ENCODE measurements at places on chromosomes 6 and 20. TPM values are rescaled to one million over a fixed set of nuclear protein-coding genes. Genes with fewer than 3 reads are reported as not detected.

The KCNG1 gene
- 4.9 TPM for total RNA-seq

DNA sequence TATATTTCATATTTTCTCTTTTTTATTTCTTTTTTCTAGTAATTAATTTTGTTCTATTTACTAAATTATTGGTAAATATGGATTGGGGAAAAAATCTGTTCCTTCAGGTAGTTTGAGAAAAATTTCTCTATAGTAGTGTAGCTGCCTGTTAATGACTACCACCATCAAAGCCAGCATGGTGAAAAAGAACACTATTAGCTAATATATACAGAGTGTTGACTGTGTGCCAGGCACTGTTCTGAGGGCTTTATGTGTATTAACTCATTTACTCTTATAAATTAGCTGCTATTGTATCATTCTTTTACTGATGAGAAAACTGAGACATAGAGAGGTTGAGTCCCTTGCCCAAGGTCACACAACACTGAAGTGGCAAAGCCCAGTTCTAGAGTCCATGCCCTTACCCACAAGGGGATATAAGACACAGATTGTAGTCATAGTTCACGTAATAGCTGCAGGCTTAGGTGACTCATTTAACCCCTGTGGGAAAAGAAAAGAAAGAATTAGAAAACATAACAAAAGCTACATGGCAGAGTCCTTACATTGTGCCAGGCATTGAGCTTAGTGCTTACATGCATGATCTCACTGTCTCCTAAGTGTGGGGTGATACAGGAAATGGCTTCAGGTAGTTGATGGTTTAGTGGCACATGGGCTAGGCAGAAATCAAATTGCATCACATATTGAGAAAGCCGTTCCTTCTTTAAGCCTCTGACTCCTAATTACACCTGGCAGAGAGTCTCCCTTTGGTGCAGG lies 12.2 kb upstream of the AKIRIN2 start:
- H3K27me3 ChIP-seq, result no peaks in the 10 kb centered on the region
- H3K27ac ChIP-seq, result no peak overlapping the region
- no peak overlapping the region for H3K4me3 ChIP-seq
- no peak for DNase-seq
- no peaks in the 10 kb centered on the region for H3K4me1 ChIP-seq

The ITPR3 gene
- 25.9 TPM for total RNA-seq

GRCh38 chr6:12083763-12084162 lies 71.7 kb downstream of the HIVEP1 start:
- DNase-seq, result no peak
- H3K36me3 ChIP-seq, result no peaks in the 10 kb centered on the region
- H3K4me3 ChIP-seq, result no peak overlapping the region
- peaks cover 4% of the 10 kb centered on the region for H3K4me1 ChIP-seq

The ULBP2 gene
- 0.26 TPM for total RNA-seq

GRCh38 chr6:35049156-35049735 lies 91.9 kb downstream of the TCP11 start:
- H3K4me3 ChIP-seq, result no peak overlapping the region
- no peaks in the 10 kb centered on the region for H3K27me3 ChIP-seq
- DNase-seq, result no peak
- H3K36me3 ChIP-seq, result no peaks in the 10 kb centered on the region

DNA sequence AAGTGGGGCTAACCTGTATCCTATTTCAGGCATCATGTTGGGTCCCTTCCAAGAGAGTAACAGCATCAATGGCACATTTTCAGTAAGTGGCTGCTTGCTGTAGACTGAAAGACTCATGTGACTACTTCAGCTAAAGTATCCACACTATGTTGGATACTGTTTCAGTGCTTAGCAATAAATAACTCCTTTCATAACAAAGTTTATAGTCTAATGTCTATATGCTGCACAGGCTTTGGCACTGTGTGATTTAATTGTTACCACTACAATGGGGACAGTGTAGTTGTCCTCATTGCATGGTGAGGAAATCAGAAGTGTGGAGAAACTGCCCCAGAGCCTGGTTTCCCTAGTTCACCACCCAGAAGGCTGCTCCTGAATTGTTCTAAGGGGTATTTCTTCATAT lies 318.0 kb upstream of the PTCHD4 start:
- no peaks in the 10 kb centered on the region for H3K27me3 ChIP-seq
- no peak for DNase-seq
- no peaks in the 10 kb centered on the region for H3K4me1 ChIP-seq
- H3K36me3 ChIP-seq, result no peaks in the 10 kb centered on the region
- H3K27ac ChIP-seq, result no peak overlapping the region

The FAM184A gene
- 9.9 TPM for total RNA-seq

DNA sequence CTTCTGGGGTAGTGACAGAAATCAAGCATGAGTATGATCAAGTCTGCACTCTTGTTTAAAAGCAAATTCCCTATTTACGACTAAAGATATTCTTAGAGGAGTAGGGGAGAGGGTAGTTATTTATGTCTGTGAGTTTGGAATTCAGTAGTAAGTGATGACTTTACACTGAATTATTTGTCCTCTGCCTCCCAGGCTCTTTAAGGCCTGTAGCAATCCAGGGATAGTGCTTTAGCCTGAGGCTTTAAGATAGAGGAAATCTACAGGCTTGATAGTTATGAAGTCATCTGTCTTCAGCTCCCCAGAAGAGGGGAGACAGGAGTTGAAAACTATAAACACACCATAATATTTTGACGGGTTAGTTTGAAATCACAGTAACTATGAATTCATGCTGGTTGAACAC lies 664.5 kb downstream of the EPM2A start:
- DNase-seq, result no peak
- H3K27me3 ChIP-seq, result no peaks in the 10 kb centered on the region
- no peaks in the 10 kb centered on the region for H3K36me3 ChIP-seq
- H3K27ac ChIP-seq, result no peak overlapping the region
- no peak overlapping the region for H3K4me3 ChIP-seq
- H3K4me1 ChIP-seq, result no peaks in the 10 kb centered on the region

GRCh38 chr20:19758133-19758500 lies at the start of gene RIN2:
TSS of gene RIN2 (plus strand) at chr20:19758258. CDS start at chr20:19889602, 131,344 bp downstream.
- H3K4me1 ChIP-seq, result peaks cover 47% of the 10 kb centered on the region
- H3K27ac ChIP-seq, result peak within 1 kb of the TSS; percentile 92
- H3K4me3 ChIP-seq, result peak within 1 kb of the TSS; percentile 68
- H3K36me3 ChIP-seq, result no peaks in the 10 kb centered on the region

The PIGT gene
- total RNA-seq, result 50.3 TPM

GRCh38 chr6:14072084-14072483 lies 45.5 kb upstream of the CD83 start:
- no peak for DNase-seq
- H3K27me3 ChIP-seq, result no peaks in the 10 kb centered on the region
- H3K36me3 ChIP-seq, result no peaks in the 10 kb centered on the region
- H3K27ac ChIP-seq, result no peak overlapping the region

DNA sequence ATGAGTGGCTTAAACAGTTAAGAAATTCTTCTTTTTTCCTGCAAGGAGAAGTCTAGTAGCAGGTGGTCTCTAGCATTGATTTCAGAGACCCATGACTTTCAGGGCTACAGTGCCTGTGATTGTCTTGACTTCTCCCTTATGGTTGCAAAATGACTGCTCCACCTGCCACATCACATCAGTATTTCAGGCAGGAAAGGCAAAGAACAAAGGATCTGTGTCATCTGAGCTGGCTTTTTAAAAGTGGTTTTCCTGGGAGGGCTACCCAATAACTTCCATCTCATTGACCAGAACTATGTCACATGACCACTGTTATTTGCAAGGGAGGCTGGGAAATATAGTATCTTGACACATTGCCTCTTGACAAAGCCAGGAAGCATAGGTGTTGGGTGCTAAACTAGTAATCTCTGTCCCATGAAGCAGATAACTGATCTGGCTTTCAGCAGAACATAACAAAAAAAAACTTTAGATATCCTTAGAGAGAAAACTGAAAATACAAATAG lies 226.2 kb downstream of the DHX35 start:
- H3K36me3 ChIP-seq, result no peaks in the 10 kb centered on the region
- no peaks in the 10 kb centered on the region for H3K4me1 ChIP-seq
- no peak for DNase-seq
- no peaks in the 10 kb centered on the region for H3K27me3 ChIP-seq
- no peak overlapping the region for H3K4me3 ChIP-seq

Data from body of pancreas (tissue), 4 donors.